ENCODE measurements at places on chromosomes 2 and 18. TPM values are rescaled to one million over a fixed set of nuclear protein-coding genes. Genes with fewer than 3 reads are reported as not detected.
A peak's percentile ranks its signal among the peaks of the same experiment; 100 is the strongest.

- peak within 1 kb of the TSS; percentile 73 for H3K27ac ChIP-seq
- H3K4me1 ChIP-seq, result peaks cover 26% of the 10 kb centered on the region
- DNase-seq, result peak; percentile 85
- H3K36me3 ChIP-seq, result no peaks in the 10 kb centered on the region
- peak within 1 kb of the TSS; percentile 67 for H3K4me3 ChIP-seq
These were observed at the start of gene GALNT3 for GRCh38 chr2:165793779-165794535. GALNT3 (minus strand) TSS chr2:165794247; CDS start chr2:165770700, 23,547 bp downstream.

GRCh38 chr2:157880927-157881326, 4.8 kb upstream of the ACVR1 start:
- no peaks in the 10 kb centered on the region for H3K36me3 ChIP-seq
- H3K4me3 ChIP-seq, result no peak overlapping the region
- H3K27ac ChIP-seq, result no peak overlapping the region
- no peak for DNase-seq
- peaks cover 16% of the 10 kb centered on the region for H3K4me1 ChIP-seq

GRCh38 chr18:60295674-60296073, 76.9 kb downstream of the MC4R start:
- H3K36me3 ChIP-seq, result no peaks in the 10 kb centered on the region
- no peaks in the 10 kb centered on the region for H3K27me3 ChIP-seq
- DNase-seq, result no peak
- H3K27ac ChIP-seq, result no peak overlapping the region
- H3K4me1 ChIP-seq, result no peaks in the 10 kb centered on the region

DNA sequence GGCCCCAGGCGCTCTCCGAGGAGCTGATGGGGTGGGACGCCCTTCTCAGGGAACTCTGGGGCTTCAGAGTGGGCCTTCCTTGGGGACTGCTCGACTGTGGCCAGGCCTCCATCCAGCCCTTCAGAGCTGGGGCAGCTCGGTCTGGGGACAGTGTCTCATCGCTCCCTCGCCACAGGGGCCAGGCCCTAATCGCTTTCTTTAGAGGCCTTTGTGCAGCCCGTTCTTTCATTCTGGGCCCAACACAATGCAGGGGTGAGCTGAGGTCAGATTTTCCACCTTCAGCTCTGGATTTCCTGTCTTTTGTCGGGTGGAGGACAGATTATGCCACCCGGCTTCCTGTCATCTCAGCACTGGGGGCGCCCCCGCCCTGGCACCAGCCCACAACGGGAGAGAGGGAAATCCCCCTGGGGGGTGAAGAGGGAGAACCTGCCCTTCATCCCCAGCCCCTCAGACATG, 25.2 kb downstream of the MYCN start:
- DNase-seq, result no peak
- no peak overlapping the region for H3K4me3 ChIP-seq
- no peaks in the 10 kb centered on the region for H3K4me1 ChIP-seq

- DNase-seq, result no peak
- H3K4me3 ChIP-seq, result no peak overlapping the region
- H3K27ac ChIP-seq, result no peak overlapping the region
- no peaks in the 10 kb centered on the region for H3K27me3 ChIP-seq
- H3K4me1 ChIP-seq, result no peaks in the 10 kb centered on the region
- no peaks in the 10 kb centered on the region for H3K36me3 ChIP-seq
These were observed 2115.5 kb upstream of the CELF4 start for GRCh38 chr18:39681061-39681460.

GRCh38 chr2:162086904-162087303, 12.9 kb upstream of the DPP4 start:
- H3K4me1 ChIP-seq, result peaks cover 24% of the 10 kb centered on the region
- H3K36me3 ChIP-seq, result no peaks in the 10 kb centered on the region
- no peak overlapping the region for H3K27ac ChIP-seq

- H3K27me3 ChIP-seq, result no peaks in the 10 kb centered on the region
- H3K4me1 ChIP-seq, result no peaks in the 10 kb centered on the region
- H3K4me3 ChIP-seq, result no peak overlapping the region
- no peak overlapping the region for H3K27ac ChIP-seq
- no peak for DNase-seq
These were observed 52.1 kb downstream of the MTCL1 start for GRCh38 chr18:8757396-8757997.

DNA sequence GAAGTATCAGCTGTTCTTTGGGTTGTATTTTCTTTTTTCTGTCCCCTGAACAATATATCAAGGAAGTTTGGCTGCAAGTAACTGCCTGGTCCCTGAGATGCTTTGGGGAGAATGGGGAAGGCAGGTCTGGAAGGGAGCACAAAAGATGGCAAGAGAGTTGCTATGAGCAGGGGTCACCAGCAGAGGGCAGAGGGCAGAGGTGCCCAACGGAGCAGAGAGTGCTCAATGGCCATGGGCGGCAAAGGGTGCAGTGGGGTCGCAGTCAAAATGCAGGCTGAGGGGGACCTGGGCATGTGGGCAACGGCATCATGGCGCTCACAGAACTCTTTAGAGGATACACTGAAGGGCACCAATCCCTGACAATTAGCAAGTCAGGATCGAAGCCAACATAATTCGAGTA, 107.7 kb upstream of the ATP8B1 start:
- DNase-seq, result no peak
- no peak overlapping the region for H3K4me3 ChIP-seq
- H3K36me3 ChIP-seq, result no peaks in the 10 kb centered on the region
- no peak overlapping the region for H3K27ac ChIP-seq
- no peaks in the 10 kb centered on the region for H3K27me3 ChIP-seq

DNA sequence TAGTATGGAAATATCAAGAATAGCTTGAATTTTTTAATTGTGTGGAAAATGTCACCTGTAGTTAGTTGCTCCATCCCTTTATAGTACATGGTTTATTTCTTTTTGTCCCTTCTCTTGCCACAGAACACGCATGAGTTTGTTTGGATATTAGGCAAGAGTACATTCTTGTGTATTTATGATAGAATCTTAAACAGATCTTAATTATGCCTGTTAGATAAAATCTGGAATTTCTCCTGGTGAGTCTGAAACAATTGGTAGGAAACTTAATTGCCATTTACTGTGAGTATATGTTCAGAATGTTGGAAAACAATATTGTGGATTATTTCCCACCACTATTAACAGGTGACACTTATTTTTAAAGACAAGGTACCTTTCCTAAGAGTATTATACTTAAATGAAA, 30.2 kb upstream of the CABYR start:
- H3K4me1 ChIP-seq, result no peaks in the 10 kb centered on the region
- H3K36me3 ChIP-seq, result peaks cover 10% of the 10 kb centered on the region
- DNase-seq, result no peak
- no peak overlapping the region for H3K4me3 ChIP-seq

GRCh38 chr2:217394510-217395351, 534.9 kb upstream of the TNP1 start:
- no peaks in the 10 kb centered on the region for H3K27me3 ChIP-seq
- DNase-seq, result no peak
- H3K27ac ChIP-seq, result peak overlapping the region; percentile 52
- H3K4me1 ChIP-seq, result peaks cover 15% of the 10 kb centered on the region

DNA sequence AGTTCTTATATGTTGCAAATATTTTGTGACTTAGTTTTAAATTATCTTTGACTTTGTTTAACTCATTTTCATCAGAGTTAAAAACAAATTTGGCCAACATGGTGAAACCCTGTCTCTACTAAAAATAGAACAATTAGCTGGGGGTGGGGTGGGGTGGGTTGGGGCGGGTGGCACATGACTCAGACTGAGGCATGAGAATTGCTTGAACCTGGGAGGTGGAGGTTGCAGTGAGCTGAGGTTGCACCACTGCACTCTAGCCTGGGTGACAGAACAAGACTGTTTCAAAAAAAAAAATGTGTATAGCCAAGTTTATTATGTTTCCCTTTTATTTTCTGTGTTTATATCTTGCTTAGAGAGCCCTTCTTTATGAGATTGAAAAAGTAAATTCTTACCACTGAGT, 14.2 kb upstream of the LIPG start:
- H3K27ac ChIP-seq, result no peak overlapping the region
- no peak for DNase-seq
- H3K36me3 ChIP-seq, result no peaks in the 10 kb centered on the region

Gene KIAA2012
- not detected for total RNA-seq

DNA sequence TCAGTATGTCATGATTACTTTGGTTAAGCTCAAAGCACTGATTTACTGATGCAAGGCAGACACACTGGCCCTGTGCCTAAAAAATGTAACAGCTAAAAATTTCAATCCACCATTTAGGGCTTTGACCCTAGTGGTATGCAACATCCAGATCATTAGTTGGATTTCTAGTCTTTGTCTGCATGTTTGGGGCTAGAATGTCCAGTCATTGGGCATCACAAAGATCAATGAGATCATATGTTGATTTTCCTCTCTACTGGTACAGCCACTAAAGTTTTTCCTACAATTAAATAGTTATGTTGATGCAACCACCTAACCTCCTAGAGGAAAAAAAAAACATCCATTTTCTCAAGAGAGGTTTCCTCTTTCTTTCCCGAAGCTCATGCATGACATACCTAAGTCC, 53.4 kb upstream of the REV1 start:
- no peak overlapping the region for H3K4me3 ChIP-seq
- no peak overlapping the region for H3K27ac ChIP-seq
- no peaks in the 10 kb centered on the region for H3K27me3 ChIP-seq
- H3K36me3 ChIP-seq, result no peaks in the 10 kb centered on the region
- no peak for DNase-seq

- H3K27me3 ChIP-seq, result no peaks in the 10 kb centered on the region
- no peak overlapping the region for H3K27ac ChIP-seq
- peaks cover 61% of the 10 kb centered on the region for H3K4me1 ChIP-seq
- no peak overlapping the region for H3K4me3 ChIP-seq
These were observed 2.3 kb downstream of the DGUOK start for GRCh38 chr2:73928963-73929347.

DNA sequence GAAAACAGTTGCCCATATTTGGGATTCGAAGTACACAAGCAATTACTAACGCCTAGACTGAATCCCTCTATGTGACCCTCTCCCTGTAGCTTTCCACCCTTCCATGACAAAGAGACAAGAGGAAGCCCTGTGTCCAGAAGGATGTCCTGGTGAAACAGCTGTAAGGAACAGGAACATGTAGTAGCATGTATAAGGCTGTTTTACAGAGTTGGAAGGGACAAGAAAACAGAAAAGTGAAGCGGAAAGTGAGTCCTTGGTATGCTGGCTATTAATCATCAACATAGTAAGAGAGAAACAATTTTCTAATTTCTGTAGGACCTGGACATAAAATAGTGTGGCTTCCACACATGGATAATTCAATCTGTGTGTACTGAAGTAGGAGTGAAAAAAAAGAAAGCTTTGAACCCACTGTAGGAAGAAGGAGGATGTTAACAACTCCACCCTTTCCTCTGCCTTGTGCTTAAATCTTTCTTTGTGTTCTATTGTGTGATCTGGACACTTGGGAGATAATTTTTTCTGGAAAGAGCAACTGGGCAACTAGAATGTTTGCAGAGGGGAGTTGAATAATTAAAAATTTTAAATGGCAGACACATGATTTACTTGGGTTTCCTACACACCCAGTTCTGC, 162.3 kb upstream of the ZSWIM2 start:
- no peaks in the 10 kb centered on the region for H3K4me1 ChIP-seq
- H3K27me3 ChIP-seq, result no peaks in the 10 kb centered on the region
- H3K27ac ChIP-seq, result no peak overlapping the region
